ENCODE measurements at places on chromosomes 3 and 15.
A peak's percentile ranks its signal among the peaks of the same experiment; 100 is the strongest.

DNA sequence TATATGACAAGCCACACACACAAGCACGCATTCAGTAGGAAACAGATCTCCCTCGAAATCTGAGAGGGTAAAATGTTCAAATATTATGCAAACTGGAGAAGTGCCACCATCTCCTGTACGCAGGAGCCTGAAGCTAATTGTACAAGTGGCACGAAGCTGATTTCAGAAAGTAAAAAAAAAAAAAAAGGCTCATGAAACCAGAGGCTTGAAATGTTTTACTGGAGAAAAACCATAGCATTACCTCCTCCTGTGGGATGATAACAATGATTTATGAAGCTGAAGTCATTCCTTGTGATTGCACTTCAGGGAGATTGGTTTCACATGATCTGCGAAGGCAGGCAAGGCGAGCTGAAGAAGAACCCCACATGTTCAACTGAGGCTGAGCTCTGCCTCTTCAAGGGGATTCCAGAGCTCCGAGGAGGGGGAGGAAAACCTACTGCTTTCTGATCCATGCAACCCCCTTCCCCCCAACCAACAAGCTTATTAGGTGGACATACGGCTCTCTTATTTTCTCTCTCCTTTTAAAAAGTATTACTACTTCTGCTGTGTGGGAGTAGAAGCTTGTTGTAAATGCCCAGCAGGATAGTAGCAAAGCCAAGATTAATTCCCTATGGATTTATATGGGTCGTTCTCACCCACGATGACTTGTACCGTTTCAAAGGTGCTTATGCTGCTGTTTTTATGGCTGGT lies 101.1 kb downstream of the GREM1 start:
- no peak for DNase-seq

DNA sequence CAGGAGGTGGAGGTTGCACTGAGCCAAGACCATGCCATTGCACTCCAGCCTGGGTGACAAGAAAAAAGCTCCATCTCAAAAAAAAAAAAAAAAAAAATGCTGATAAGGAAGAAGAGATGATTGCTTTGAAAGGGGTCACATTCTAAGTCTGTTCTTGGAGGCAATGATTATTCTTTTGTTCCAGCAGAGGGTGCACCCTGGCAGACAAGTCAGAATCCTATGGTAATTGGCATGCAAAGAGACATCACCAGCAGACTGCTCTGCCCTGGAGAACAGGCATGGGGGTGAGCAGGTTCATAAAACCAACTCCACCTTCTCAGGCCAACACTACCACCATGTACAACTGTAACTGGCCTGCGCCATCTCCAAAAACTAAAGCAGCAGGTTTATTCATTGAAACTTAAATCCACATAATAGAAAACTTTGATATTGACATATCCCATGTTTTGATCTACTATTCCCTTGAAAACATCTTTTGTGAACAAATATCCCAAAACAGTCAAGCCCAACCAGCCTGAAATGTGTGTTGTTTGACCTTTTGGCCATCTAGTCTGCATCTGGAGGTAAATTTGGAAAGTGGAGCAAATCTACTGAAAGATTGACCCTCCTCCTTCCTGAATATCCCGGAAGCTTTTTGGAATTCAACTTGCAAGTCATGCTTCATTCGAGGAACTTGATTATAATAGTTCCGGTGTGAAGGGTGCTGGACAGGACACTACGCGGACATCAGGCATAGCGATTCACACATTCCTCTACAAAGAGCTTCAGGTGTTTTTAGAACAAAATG lies 100.3 kb downstream of the MECOM start:
- no peak for DNase-seq

- no peak for DNase-seq
Measured at GRCh38 chr15:90637693-90638092, 79.5 kb upstream of the BLM start.

DNA sequence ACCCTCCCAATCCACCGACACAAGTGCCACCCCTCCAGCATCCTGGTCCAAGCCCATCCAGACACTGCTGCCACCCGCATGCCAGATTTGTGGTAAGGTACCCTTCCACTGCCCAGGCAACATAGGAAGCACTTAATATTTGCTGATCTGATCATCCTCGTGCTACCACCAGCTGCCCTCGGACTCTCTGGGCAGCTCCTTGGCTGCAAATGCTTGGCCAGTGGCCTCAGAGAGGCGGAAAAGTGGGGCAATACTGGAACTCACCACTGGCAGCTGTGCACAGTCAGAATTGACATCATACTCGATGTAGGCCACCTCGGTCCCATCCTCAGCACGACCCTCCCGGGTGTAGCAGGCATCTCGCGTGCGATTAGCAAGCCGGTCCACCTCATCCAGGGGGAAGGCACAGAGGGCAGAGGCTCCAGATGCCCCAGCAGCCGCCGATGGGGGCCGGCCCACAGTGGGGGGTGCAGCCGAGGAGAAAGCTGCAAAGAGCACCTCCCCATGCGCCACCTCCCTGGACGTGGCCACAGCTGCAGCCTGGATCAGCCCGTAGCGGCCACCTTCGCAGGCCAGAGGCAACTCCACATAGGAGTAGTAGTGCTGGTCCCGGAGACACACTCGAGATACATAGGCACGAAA lies 6.5 kb downstream of the PLXNB1 start:
- no peak for DNase-seq

GRCh38 chr3:180265551-180265950 lies 228.8 kb upstream of the PEX5L start:
- DNase-seq, result no peak

- no peak for DNase-seq
Measured at GRCh38 chr3:173003471-173003870, 137.6 kb downstream of the SPATA16 start.

- DNase-seq, result no peak
Measured at GRCh38 chr3:20622304-20622703, 436.3 kb upstream of the SGO1 start.

- no peak for DNase-seq
Measured at GRCh38 chr3:110077093-110077492, 739.7 kb upstream of the DPPA4 start.

- DNase-seq, result no peak
Measured at GRCh38 chr3:49840388-49840787, 16.0 kb downstream of the TRAIP start.

GRCh38 chr15:77500989-77501388 lies 80.3 kb downstream of the HMG20A start:
- peak; percentile 38 for DNase-seq

- DNase-seq, result no peak
Measured at GRCh38 chr15:81338170-81339007, 14.4 kb upstream of the STARD5 start.

DNA sequence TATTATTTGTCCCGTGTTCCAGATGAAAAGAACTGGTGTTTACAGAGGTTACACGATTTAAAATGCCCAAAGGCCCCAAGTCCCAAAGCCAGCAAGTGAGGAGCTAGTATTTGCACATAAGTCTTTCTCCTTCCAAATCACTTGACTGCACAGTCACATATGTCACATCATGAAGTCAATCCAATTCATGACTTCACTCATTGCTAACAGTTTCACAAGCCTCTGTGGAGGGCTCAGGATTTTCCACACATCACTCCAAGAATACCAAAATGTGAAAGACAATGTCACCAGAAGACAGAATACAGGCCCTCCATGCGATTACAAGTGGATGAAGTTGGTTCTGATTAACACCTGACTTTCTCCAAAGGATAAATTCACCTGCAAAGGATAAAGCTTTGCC lies 283.1 kb upstream of the UBE2E2 start:
- no peak for DNase-seq

DNA sequence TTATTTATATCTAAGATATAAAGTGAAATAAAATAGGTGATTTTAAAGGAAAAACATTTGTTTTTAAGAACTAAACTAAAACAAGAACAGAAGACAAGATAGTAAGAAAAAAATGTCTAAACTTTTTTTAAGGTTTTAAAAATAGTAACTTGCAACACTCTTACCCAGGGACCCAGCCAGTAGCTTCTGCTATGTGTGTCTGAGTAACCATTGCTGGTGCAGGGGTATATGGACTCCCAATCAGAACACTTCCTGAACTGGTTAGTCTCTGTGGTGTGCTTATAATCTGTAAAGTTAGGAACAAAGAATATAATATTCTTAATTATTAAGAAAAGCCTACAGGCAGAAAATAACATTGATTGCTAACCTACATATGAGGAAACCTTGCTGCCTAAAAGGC lies 118.4 kb downstream of the ATP1B3 start:
- no peak for DNase-seq

Data from T47D (cell line).